ENCODE measurements at places on chromosomes 3 and 15.

DNA sequence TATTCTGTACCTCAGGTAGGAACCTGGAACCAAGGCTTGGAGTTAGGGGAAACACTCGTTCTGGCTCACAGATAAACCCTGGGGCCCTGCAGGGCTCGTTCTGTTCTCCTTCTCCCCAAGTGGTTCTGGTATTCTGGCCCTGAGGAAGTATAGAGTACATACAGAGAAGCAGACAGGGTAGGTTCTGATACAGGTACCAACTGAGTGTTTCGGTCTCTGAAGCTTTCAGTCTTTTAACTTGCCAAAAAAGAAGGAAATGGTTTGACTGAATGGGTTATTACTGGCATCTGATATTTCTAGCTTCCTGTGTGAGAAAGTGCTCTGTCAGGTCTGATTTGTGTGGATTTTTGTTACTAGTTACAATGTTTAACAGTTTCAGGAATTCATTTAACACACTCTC is 67.3 kb downstream of the UBE2E2 start:
- DNase-seq, result no peak

GRCh38 chr3:156417559-156418132 is 137.3 kb downstream of the SSR3 start:
- no peak for DNase-seq

DNA sequence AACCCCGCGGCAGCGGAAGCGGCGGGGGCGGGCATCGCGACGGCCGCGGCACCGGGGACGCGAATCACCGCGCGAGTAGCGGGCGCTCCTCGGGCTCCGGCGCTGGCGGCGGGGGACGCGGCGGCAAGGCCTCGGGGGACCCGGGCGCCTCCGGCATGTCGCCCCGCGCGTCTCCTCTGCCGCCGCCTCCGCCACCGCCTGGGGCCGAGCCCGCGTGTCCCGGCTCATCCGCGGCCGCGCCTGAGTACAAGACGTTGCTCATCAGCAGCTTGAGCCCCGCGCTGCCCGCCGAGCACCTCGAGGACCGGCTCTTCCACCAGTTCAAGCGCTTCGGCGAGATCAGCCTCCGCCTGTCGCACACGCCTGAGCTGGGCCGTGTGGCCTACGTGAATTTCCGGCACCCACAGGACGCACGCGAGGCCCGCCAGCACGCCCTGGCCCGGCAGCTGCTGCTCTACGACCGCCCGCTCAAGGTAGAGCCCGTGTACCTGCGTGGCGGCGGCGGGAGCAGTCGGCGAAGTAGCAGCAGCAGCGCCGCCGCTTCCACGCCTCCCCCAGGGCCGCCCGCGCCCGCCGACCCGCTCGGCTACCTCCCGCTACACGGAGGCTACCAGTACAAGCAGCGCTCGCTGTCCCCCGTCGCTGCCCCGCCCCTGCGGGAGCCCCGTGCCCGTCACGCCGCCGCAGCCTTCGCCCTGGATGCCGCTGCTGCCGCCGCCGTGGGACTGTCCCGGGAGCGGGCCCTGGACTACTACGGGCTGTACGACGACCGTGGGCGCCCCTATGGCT is 675 bp downstream of the RBM15B start:
- peak; percentile 48 for DNase-seq

GRCh38 chr3:151871639-151872468 is 1.6 kb upstream of the SUCNR1 start:
- DNase-seq, result peak; percentile 55

DNA sequence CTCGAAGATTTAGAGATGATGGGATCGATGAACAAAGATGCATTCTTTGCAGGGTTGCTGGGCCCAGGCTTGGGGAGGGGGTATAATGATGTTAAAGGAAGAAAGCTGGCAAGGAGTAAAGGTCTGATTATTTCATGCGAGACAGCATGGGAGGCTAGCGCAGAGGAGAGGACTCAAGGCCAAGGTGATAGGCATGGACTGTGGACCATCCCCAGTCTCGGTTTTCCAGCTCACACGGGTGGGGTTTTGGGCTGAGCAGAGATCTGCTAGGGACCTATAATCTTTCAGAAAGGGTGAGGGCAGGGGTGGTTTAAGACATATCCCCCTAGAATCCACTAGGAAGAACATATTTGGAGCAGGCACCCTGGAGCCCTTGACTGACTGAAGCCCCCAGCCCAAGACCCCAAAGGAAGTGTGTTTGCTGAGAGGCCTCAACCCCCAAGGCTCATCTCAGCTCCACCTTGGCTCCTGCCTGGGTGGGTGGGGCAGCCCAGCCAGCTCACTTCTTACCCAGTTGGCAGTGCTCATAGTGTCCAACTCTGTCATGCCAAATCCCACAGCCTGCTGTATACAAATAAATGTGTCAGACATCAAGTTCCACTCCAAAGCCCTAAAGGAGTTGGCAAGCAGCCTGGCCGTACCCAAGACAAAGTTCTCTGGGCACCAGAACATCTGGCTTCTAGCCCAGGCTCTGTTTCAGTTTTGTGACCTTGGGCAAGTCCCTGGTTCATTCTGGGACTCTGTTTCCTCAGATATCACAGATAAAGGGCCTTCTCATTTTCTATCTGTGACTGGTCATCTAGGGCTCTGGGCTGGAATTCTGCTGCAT is 17.9 kb downstream of the ACSBG1 start:
- DNase-seq, result no peak

- no peak for DNase-seq
Measured at GRCh38 chr15:78256044-78256437, 8.3 kb upstream of the DNAJA4 start.

DNA sequence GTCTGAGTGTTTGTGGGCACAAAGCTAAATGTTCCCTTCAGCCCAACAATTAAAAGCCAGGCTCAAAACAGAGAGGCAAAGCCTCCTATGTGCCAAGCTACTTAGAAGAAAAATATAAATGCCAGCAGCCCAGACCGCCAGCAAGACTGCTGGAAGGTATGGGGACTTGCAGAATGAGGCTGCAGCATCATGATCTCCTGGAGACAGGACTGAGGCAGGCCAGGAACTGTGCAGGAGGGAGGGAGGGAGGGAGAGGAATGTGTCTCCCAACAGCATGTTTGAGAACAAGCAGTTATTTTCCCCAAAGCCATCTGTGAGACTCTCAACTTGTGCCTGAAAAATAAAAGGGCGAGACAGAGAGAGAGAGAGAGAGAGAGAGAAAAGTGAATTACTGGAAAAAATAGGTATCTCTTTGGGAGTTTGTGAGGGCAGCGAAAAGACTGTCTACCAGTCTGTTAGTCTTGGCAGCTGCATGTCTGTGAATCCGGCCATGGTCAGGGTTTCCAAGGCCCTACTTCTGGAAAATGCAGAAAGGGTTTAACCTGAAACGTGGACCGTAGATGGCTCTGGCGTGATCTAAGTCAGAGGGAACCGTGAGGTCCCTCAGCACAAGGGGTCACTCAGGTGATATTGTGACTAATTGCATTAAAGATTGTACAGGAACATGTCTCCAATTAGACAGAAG is 139.7 kb upstream of the COL8A1 start:
- DNase-seq, result no peak

- DNase-seq, result no peak
Measured at GRCh38 chr3:49383387-49383786, 25.2 kb upstream of the GPX1 start.

GRCh38 chr3:45499529-45499928 is 95.0 kb upstream of the LIMD1 start:
- no peak for DNase-seq

DNA sequence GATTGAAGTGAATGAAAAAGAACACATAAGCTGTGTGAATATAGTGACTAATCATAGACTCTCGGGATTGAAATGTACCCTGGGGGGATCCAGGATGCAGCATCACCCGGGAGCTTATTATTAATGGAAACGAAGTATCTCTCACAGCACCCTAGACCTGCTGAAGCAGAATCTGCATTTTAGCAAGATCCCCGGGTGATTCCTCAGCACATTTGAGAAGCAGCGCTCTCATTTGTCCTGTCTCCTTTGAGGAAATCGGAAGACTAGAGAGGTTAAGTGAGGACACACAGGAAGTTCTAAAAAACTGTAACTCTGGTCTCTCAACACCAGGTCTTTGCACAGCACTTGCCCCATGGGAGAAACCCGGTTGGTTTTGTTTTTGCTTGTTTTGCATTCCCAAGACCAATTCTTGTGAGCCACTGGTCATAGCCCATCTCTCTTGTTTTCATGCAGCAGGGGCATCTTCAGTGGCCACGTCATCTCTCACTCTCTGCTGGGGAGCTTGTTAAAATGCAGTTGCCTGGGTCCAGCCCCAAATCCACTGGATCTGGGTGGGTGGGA is 30.2 kb downstream of the ZNF710 start:
- DNase-seq, result no peak

DNA sequence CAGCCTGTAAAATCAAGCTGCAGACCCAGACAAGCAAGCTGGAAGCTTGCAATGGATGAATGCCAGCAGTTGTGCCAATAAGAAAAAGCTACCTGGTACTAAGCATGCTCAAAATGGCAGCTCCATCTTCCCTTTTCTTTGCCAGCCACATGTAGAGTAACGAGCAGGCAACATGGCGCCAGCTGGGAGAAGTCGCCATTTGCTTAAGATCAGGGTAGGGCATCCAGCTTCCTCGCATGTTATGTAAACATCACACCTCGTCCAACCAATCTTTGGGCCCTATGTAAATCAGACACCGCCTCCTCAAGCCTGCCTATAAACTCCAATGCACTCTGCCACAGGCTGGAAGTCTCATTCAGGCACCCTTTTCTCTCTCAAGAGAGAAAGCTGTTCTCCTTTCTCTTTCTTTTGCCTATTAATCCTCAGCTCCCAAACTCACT is 973.9 kb downstream of the FHIT start:
- DNase-seq, result no peak

GRCh38 chr3:24270204-24270691 is 224.4 kb downstream of the THRB start:
- DNase-seq, result no peak

- DNase-seq, result no peak
Measured at GRCh38 chr15:55742927-55743728, at the start of gene PRTG. Gene PRTG, minus strand, starts transcription at chr15:55743152. Its CDS starts 221 bp downstream, at chr15:55742931.

DNA sequence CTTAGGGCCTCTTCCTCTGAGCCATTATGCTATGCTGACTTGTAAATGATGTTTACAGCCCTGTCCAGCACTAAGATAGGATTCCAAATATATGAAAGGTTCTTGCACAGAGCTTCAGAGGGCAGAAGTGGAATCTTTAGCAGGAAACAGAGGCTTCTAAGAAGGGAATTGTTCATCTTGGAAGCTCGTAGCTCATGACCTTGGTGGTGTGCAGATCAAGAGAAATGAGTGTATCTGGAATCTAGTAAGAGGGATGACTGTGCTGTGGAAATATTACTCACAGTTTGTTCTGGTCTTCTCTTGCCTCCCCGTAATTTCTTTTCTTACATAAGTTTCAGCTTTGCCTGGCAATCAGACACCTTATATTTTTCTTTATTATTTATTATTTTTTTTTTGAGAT is 175.8 kb downstream of the SPATA16 start:
- no peak for DNase-seq

GRCh38 chr3:35523838-35524237 is 115.5 kb upstream of the ARPP21 start:
- DNase-seq, result no peak

DNA sequence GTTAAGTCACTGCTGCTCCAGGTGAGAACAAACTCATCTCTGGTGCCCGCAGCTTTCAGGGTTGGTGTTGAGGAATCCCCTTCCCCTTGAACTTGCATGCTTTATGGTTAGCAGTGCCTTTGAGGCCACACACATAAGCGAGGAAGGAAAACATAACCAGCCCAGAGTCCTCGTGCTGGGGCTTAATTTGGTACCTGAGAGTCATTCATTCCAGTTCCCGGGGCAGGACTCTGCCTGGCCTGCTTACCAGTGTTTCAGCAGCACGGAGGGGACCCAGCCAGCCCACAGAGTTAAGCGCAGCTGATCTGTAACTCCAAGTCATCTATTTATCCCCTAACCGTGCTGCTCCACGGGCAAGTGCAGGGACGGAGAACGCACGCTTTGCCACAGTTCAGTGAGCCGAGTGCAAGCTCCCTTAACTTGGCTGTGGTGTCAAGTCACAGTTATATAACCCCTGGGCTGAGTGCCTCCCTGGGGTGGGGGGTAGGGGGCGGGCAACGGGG is 302.3 kb upstream of the ICE2 start:
- no peak for DNase-seq

- DNase-seq, result peak; percentile 36
Measured at GRCh38 chr15:89364341-89364740, 29.7 kb upstream of the POLG start.

DNA sequence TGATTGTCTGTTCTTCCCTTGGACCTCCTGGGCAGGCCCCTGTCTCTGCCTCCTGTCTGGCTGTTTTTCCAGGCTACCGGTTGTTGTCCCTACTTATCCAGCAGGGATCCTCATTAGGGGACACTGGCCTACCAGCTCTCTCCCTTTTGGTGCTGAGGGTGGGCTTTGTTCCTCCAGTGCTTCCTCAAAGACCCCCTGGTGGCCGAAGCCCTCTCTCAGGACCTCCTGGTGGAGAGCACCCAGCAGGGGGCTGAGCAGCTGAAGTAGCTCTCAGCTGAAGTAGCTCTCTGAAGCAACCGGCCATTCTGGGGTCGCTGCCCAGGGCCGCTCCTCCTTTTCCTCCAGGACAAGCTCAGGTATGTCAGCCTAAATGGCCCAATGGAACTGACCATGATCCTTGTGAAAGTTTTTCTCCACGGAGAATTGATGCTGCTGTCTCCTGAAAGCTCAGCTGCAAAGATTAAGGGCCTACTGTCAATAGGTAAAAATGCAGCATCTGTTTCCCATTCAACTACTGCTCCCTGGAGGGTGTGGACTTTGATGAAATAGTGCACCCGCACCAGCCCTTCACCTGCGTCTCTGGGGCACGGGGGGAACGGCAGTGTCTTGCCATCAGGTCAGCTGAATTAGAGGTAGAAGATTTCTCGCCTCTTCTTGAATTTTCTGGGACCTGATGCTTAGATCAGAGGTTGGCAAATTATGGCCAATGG is 27.6 kb downstream of the ARNT2 start:
- no peak for DNase-seq

DNA sequence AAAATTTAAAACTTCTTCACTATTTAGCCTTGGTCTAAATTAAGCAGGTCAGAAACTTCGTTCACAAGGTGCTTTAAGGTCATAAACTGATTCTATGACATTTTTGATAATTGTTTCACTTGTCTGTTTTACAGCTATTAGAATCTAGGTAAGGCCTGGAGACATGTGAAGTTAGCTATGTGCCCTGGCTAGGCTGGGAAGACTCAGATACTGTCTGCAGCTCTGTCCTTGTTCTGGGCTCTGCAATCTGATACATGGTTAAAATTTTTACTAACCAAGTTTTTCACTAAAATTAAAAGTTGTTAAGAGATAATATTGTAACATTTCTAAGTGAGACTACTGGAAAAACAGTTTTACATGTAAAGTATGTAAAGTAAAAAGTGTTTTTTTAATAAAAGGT is 479.6 kb upstream of the EPHA6 start:
- DNase-seq, result no peak

DNA sequence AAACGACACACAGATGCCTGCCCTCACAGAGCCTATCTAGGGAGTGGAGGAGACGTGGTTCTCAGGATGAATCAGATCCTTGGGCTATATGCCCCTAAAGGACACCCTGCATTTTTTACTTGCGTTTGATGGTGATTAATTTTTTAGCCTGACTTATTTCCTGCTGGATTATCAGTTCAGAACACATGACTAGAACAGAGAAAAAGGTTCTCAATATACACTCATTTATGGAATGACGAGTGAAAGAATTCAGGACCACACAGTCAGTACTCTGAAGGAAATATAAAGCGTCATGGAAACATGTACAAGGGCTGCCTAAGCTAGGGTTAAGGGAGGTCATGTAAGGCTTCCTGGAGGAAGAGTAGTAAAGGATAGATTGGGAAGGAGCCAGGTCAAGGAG is 121.8 kb downstream of the SSR3 start:
- DNase-seq, result no peak

Measured in CD4-positive, alpha-beta T cell treated with Interleukin-15 for 1 hour (primary cell).